ENCODE measurements at places on chromosomes 2 and 18.
A peak's percentile ranks its signal among the peaks of the same experiment; 100 is the strongest.

DNA sequence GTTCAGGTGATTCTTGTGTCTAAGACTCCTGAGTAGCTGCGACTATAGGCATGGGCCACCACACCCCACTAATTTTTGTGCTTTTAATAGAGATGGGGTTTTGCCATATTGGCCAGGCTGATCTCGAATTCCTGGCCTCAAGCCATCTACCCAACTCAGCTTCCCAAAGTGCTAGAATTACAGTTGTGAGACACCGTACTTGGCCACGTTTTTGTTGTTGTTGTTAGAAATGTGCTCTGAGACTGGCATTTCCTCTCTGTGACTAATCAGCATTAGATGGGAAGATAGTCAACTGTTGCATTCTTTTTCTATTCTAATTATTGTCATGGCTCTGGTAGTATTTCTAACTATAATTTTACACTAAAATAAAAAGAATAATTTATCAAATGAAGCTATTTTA is 191.7 kb downstream of the CAMKMT start:
- no peak for DNase-seq

DNA sequence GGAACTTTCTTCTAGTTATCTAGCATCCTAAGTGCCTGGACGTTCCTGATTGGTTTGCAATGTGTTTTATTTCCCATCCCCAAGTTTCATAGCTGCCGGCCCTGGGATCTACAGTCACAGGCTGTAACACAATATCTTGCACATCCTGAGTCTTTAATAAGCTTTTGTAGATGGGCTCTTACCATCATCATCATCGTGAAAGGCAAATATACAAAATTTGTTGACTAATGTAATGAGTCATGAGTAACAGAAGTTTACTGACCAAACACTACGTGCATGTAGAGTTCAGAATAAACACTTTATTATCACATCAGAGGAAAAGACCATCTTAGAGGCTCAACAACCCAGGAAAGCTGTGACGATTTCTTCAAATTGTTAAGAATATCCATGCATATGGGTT is 8.1 kb upstream of the TYMS start:
- DNase-seq, result no peak

DNA sequence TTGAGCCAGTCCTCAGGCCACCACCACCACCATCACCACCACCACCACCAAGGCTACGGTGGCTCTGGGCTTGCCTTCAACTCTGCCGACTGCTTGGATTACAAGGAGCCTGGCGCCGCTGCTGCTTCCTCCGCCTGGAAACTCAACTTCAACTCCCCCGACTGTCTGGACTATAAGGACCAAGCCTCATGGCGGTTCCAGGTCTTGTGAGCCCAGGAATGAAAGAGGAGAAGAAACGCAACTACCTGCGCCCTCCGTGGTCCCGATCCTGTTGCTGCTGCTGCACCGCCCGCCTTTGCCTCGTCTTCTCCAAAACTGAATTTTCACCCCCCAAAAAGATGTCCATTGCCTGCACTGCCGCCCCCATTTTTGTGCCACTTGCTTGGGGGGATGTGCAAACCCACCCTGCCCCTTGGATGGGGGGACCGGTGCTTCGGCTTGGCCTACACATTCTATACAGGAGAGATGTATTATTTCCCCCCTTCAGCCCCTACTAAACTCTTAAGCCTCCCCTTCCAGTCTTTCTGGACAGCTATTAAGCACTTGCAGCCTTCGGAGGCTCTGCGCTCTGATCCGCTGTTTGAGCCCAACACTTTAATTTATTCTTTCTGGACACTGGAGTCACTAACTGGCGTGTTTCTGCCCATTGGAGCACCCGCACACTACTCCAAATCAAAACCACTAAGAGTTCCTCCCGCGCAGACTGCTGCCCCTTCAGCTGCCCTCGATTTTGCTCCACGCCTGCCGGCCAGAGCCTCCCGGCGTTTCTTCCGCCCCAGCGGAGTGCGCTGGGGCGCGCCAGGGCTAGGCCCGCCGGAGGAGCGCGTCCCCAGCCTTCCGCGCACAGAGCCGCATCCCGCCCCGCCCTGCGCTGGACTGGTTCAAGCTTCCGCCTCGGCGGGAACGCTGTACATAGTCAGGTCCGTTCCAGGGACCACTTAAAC is 5.7 kb downstream of the OTX1 start:
- no peak for DNase-seq

GRCh38 chr2:42223067-42223854 is 54.1 kb downstream of the EML4 start:
- DNase-seq, result no peak

DNA sequence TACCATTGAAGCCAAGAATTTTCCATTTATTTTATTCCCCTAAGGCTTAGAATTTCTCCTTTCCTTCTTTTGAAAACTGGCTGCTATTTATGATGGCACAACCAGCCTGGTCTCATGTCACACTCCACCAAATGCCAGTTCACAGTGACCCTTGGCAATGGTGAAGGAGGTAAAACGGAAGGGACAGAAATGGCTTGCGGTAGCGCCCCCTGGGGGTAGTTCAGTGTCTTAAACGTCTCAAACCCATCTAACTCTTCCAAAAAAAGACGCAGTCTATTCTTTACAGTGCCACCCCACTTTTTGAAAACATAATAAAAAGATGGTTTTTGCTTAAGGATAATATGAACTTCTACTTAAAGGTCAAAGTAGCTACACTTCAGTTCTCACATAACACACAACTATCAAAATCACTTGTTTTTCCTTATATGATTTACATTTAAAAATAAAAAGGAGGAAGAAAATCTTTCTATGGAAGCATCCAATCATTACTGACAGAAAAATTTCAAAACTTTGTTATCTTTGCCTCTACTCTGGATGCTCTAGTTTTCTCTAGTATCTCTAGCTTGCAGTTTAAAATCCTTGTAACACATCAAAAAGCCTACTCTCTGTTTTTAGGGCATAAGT is 28.0 kb downstream of the PNO1 start:
- peak; percentile 25 for DNase-seq

- DNase-seq, result no peak
Measured at GRCh38 chr2:203019142-203019541, 4.5 kb downstream of the NBEAL1 start.

DNA sequence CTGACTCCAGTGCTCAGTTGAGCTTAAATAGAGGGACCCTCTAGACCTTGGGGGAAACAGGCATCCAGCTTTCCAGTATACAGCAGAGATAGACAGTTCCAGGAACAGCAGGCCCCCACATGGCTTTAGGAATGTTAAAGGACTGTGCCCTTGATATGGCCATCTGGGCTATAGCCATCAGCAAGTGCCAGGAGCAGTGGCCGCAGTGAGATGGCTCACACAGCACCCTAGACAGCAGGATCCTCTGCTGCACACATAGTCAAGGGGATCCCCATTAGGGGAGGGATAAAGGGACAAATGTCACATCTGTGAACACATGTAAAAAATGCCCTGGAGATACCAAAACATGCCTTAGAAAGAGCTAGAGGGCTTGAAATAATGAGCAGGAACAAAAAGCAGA is 213.4 kb downstream of the PTH2R start:
- DNase-seq, result no peak

DNA sequence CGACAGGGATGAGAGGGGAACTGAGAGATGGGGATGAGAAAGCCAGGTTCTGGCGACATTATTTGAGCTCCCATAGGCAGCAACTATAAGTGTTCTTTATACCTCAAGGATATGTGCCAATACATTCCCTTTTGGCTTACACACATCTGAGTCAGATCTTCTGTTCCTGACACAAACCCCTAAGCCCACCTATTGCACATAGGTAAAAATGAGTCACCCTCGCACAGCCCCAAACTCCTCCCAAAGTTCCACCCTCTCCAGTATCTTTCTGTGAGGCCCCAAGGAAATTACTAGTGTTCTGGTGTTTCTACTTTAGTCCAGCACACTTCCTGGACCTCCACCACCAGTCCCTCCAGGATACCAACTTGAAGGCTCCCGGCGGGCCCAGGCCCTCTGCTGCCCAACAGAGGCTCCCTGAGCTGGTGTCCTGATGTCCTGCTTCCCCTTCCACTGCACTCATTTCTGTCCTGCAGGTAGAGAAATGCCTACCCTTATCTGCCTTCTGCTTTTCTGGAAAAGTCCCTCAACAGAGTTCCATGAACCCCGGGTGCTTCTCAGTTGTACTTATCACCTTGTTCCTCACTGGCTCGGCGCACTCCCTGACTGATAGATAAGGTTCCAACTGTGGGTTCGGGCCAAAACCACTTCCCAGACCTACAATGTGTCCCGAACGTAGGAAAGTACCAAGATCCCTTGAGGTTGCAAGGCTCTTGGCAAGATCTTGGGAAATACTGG is 125.5 kb downstream of the EN1 start:
- no peak for DNase-seq

DNA sequence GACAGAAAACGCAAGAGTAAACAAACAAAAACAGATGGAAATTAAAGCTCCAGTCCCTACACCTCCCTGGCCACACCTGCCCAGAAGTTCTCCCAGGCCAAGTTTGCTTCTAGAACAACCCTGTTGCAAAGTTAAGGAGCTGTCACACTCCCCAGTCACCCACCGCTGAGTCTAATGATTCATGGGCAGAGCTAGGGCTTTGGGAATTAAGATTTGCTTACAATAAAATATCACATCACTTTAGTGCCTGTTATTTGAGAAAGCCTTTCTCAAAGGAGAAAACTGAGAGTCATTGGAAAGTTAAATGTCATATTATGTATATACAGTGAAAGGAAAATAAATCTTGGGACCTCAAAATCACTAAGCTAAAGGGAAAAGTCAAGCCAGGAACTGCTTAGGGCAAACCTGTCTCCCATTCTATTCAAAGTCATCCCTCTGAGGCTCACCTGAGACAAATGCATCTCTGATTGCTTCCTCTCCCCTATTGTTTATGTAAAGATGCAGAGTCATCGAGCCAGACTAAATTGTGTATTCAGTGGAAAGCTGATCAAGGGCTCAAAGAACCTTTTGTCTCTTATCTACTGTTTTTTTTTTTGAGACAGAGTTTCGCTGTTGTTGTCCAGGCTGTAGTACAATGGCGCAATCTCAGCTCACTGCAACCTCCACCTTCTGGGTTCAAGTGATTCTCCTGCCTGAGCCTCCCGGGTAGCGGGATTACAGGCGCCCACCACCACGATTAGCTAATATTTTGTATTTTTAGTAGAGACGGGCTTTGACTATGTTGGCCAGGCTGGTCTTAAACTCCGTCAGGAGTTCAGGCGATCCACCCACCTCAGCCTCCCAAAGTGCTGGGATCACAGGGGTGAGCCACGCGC is 2.8 kb downstream of the CRYGB start:
- no peak for DNase-seq

- DNase-seq, result peak; percentile 32
Measured at GRCh38 chr18:45834306-45834705, 8.8 kb downstream of the SIGLEC15 start.
